ENCODE measurements at places on chromosomes 1 and 21.

DNA sequence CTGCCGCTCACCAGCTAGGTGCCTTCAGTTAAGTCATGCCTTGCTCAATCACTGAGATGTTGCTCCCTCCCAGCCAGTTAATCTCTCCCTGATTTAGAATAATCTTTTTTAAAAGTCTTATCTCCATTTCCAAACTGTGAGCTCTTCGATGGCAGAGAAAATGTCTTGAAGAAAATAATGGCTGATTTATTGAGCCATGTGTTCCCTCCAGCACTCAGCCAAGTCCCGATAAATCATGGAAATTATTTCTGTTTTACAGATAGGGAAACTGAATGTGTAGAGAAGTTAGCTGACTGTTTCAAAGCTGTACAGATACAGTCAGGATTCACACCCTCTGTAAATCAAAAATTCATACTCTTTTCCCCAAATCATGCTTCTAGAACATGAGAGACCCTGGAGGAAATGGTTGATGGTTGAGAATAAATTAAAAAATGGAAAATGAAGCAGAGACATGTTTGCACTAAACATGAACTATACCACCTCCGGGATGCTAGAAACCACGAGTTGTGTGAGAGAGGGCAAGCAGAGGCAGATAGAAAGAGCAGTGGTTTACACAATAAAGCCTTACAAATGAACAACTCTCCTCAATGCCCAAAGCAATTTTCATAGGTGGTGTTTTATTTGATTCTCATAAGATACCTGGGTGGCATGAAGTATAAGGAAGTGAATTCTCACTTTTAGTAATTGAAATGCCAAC, 376.4 kb downstream of the PLPP3 start:
- DNase-seq: no peak

- DNase-seq: no peak
These were observed 270.5 kb downstream of the NPHP4 start for GRCh38 chr1:5721634-5722215.

GRCh38 chr1:17759114-17759513, 4.0 kb downstream of the ACTL8 start:
- DNase-seq: no peak

DNA sequence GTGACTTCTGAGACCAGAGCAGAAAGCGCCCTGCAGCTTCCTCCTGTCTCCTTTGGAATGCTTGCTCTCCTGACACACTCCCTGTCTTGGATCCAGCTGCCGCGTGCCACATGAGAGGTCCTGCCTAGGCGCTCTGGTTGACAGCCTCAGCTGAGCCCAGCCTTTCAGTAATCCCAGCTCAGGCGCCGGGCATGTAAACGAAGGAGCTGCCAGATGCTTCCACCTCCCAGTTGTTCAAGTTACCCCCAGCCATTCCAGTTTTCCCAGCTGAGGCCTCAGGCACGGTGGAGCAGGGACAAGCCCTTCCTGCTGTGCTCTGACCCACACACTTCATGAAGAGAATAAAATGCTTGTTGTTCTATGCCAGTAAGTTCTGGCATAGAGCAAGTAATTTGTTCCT, 14.3 kb upstream of the CD34 start:
- DNase-seq: no peak

GRCh38 chr1:57843760-57844159, 419.9 kb upstream of the DAB1 start:
- no peak for DNase-seq

- DNase-seq: no peak
These were observed 208.3 kb upstream of the RUNX1 start for GRCh38 chr21:35257413-35257812.

- no peak for DNase-seq
These were observed 16.6 kb upstream of the IL19 start for GRCh38 chr1:206754011-206754410.

GRCh38 chr1:217892750-217893149, 261.6 kb downstream of the SPATA17 start:
- no peak for DNase-seq

GRCh38 chr21:15192243-15192642, 127.4 kb upstream of the NRIP1 start:
- DNase-seq: no peak

GRCh38 chr1:211832661-211833060, 2.1 kb upstream of the LPGAT1 start:
- DNase-seq: no peak

GRCh38 chr1:163914785-163915413, 593.1 kb downstream of the NUF2 start:
- no peak for DNase-seq

GRCh38 chr1:218931324-218931723, 242.4 kb upstream of the LYPLAL1 start:
- DNase-seq: no peak

DNA sequence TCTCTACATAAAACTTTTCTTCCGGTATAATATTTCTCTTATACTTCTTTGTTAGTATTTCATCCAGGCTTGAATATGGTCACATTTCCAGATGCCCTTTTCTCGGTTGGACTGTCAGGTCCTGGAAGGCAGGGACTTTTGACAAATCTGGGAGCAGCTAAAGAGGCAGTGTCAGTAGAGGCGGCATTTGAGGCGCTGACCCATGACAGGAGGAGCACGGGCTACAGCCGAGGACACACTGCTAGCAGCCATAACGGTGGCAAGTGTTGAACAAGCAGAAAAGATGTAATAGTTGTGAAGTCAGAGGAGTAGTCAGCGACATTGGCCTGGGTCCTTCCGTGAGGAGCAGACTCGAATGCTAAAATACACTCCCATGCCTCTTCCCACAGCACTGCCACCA, 14.5 kb upstream of the NRIP1 start:
- no peak for DNase-seq

DNA sequence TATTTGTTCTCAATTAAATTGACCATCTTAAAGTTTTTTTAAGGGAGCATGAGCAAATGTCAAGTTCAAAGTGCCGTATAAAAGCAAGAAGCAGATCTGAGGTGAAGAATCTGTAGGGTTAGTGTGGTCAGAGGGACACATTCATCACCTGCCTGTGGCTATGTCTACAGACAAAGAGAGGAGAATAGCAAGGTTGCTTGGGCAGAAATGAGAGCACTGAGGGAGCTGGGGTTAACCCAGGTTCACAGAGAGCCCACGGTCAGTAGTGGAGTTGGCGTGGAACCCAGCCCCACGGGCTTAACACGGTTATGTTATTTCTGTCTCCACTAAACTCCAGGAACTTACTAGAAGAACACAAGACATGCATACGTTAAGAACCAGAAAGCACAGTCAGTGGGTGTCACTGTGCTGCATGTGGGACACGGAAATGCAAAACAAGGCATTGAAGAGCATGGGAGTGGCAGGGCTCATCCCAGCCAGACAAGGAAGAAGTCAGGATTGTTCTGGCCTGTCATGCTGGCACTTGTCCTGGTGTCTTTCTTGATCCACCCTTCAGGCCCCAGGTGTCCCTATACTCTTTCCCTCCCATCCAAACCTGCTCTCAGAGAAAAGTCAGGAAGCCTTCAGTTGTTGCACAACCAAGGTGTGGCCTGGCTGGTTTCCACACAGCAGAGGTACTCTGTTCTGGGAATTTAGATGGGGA, 95.5 kb upstream of the IVNS1ABP start:
- DNase-seq: no peak

- no peak for DNase-seq
These were observed 74.2 kb upstream of the COX20 start for GRCh38 chr1:244761279-244761678.

GRCh38 chr1:4172644-4173599, 272.9 kb upstream of the C1orf174 start:
- no peak for DNase-seq

DNA sequence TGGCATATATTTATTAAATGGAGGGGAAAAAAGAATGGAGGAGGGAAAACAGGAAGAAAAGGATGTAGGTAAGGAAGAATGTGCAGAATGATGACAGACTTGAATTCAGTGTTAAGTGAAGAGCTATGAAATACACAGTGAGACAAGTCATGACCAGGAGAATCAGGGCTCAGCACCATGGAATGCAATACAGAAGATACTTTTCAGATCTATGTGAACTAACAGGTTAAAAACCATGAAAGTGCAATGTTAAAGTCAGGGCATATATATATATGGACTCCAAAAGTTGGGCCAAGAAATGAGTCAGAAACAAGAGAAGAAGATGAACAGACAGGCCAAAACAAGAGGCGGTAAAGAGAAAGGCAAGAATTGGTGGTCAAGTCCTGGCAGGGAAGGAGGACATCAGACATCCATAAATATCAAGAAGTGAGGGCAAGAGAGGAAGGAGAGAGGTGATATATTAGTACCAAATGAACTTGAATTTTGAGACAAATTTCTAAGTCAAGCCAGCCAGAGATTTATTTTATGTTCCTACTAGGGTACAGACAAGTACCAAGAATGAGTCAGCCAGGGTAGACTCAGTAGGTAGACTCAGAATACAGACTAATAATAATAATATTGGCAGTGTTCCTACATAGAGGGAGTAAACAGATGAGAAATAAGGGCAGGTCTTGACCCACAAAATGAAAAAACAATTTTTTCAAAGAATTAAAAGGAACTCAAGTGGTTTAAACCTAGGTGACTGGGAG, 39.5 kb upstream of the MCOLN3 start:
- no peak for DNase-seq

GRCh38 chr1:21491488-21492355, 17.5 kb upstream of the ALPL start:
- no peak for DNase-seq

DNA sequence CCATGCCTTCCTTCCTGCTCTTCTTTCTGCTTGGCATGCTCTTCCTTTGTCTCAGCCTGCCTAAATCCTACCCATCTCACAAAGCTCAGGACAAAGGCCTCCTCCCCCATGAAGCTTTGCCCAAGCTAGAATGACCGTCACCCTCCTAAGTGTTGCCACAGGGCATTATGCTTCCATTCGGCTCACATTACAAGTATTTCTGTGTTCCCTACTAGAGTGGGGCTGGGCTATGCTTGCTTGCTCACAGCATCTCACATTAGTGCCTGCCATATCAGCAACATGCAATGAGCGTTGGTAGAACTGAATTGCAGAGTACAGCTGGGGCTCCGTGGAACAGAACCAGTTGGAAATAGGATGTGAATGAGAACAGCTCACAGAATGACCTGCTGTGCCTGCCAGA, 82.8 kb downstream of the CD58 start:
- DNase-seq: no peak

DNA sequence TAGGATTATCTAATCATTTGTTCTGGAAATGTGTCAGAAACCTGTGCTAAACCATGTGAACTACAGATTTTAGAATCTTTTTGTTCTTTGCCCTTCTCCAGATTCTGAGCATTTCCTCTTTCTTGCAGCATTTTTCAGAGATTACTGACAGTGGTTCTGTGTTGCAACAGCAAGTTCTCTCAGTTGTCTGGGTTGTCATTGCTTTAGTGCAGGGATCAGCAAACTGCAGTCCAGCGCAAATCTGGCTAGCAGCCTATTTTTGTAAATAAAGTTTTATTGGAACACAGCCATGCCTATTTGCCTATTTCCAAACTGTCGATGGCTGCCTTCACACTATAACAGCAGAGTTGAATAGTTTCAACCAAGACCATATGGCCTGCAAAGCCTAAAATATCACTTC, 66.3 kb upstream of the LRRC8D start:
- DNase-seq: no peak

DNA sequence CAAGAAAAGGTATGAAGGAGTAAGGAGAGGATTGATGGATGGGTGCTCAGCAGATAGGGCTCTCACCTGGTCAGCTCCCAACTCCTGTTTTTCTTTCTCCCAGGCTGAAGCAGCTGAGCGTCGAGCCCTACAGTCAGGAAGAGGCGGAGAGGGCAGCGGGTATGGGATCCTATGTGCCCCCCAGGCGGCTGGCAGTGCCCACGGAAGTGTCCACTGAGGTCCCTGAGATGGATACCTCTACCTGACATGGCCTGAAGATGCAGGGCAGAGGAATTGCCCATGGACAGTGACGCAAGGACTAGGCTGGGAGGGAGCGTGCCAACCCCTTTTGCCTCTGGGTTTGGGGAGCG, 739 bp downstream of the ZNF593 start:
- DNase-seq: no peak

- no peak for DNase-seq
These were observed 84.5 kb downstream of the UCHL5 start for GRCh38 chr1:192974701-192975100.

GRCh38 chr1:74530892-74531291, 18.5 kb upstream of the LRRC53 start:
- DNase-seq: no peak

DNA sequence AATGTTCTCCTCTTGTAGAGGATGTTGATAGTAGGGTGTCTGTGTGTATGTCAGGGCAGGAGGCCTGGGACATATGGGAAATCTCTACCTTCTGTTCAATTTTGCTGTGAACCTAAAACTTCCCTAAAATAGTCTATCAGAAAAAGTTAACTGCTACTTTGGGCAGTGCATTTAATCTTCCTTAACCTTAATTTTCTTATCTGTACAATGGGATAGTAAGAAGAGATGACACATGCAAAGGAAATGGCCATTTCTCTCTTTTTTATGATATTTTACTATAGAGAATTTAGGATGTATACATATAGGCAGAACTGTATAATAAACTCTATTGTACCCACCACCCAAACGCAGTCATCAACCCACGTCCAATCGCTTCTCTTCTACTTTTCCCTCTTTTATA, 8.6 kb downstream of the AGO3 start:
- no peak for DNase-seq

DNA sequence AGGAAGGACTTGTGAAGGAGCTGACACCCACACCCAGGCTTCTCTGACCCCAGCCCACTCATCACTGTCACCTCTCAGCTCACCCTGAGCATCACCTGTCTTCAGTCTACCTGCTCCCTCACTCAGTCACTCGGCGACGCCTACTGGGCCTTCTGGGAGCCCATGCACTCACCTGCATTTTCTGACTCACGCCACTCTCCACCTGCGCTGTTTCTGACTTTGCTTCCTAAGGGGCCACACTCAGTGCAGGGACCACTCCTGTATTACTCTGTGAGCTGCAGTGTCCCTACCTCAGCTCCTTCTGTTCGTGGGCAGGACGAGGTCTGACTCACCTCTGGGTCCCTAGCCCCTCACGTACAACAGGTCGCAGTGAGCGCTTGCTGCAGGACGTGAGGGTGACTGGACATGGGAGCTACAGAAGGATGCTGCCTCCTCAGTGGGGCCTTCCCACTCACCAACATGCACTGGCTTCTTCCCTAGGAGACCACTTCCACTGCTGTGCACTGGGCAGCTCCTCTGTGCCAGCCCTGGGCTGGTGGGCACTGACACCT, 102.3 kb downstream of the GLIS1 start:
- no peak for DNase-seq
